ENCODE measurements at places on chromosomes 3 and 15.

GRCh38 chr15:33396475-33396874, 85.7 kb downstream of the RYR3 start:
- no peak for DNase-seq

DNA sequence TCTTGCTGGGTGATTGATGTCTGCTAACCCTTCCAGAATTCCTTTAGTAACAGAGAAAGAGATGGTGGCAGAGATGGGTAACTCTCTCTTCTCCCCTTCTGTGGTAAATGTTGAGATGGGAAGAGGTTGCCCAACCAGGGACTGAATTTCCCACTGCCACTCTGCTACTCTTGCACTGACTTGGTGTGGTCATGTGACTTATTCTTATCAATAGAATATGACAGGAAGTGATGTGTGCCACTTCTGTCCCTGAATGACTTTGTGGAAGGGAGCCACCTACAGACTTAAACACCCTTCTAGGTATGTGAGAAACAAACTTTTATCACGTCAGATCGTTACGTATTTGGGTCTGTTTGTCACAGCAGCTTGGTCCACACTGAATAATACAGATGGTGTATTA, 132.9 kb downstream of the ZNF621 start:
- no peak for DNase-seq

DNA sequence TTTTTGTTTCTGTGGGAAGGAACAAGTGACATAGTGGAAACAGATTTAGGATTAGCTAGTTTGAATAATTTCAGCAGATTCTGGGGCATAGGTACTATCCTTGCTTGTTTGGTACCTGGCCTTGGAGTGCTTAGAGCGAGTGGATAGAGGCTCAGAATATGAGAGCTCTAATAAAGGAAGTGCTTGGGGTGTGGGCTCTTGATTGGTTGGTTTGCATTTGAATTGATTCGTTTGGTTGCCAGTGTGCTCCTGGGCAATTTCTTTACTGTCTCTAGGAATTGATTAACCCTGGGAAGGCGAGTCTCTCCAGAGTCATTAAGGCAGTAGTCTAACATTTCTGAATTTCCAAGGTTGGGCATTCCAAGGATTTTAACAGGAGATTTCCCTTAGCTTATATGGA, 98.0 kb downstream of the DTWD1 start:
- no peak for DNase-seq

GRCh38 chr15:38254051-38254883, 1.6 kb downstream of the SPRED1 start:
- DNase-seq = no peak

DNA sequence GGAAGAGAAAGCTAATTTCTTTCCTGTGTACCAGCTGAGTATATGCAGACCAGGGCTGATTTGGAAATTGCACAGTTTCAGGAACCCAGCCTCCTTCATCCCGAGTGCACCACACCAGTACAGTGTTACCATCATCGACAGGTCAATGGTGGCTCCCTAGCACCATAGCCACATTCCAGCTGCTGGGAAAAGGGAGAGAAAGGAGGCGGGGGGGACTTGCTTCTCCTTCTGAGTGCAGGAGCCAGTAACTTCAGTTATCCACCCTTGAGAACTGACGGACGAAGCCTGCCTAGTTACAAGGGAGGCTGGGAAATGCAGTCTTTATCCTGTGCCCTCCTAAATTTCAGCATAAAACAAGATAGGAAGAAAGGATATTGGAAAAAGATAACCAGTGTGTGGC, 129.7 kb upstream of the PRICKLE2 start:
- no peak for DNase-seq

DNA sequence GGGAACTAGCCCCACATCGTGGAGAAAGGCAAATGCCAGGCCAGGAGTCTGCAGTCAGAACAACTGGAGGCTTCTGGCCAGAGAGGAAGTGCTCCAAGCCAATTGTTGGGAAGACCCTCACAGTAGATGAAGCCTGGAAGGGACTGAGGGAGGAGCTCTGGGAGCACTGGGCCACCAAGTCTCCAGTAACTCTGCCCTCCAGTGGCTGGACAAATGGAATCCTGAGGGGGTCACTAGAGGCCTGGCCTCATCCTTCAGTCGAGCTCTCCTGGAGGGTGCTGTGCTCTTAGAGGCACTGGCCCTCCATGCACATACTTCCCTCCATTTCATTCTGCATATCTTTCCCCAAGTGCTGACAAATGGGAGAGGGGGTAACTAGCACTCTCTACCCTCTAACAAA, 103.0 kb downstream of the MYLK start:
- no peak for DNase-seq

GRCh38 chr3:171505822-171506333, 45.7 kb upstream of the TNIK start:
- no peak for DNase-seq

DNA sequence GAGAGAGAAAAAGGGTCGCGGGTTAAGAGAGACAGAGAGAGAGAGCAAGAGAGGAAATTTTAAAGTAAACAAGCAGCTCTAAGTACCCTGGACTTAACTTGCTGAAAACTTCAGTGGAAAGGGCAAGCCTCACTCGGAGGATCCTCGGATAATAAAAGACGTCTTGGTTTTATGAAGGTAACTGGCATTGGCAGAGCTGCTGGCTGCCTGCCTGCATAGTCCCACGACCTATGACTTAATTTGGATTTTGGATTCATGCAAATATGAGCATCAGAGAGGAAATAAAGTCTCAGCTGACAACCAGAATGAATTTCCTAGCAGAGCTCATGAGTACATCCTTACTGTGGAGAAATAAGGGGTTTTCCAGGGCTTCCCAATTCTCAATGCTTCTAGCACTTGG, 95.1 kb upstream of the PDZRN3 start:
- DNase-seq = no peak

DNA sequence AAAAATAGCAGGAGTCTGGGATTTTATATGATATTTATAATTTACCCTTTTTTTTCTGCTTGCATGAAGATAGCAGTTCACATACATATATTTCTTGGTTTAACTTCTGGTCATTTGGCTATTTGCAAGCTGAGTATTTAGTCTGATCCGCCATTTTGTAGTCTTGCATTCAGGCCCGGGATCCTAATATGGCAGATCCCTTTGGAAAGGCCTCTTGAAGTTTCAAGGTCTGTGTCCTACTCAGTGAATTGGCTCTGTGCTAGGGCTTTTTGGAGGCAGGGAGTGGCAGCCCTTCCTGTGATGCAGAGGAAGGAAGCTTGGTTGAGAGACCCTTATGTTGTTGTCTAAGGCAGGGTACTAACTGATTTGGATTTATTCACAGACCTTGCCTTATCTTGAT, 2.9 kb downstream of the SNRPN start:
- DNase-seq = no peak

GRCh38 chr3:40766396-40766795, 241.6 kb downstream of the ZNF621 start:
- no peak for DNase-seq

GRCh38 chr3:120338517-120338916, 10.6 kb downstream of the LRRC58 start:
- DNase-seq = no peak

DNA sequence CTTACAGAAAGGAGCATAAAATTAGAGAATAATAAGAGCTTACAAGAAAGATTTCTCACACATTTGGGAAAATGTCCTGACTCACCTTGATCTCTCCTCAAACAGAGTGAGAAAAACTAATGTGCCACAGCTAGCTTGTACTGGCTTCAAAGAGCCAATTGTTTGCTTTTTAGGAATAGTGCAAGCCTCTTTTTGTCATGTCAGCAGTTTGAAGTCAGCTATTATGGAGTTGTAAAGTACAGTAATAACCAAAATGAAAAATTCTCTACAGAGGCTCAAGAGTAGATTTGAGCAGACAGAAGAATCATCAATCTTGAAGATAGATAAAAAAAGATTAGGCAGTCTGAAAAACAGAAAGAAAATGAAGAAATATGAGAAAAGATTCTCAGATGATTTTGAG, 313.4 kb upstream of the GPR149 start:
- no peak for DNase-seq

DNA sequence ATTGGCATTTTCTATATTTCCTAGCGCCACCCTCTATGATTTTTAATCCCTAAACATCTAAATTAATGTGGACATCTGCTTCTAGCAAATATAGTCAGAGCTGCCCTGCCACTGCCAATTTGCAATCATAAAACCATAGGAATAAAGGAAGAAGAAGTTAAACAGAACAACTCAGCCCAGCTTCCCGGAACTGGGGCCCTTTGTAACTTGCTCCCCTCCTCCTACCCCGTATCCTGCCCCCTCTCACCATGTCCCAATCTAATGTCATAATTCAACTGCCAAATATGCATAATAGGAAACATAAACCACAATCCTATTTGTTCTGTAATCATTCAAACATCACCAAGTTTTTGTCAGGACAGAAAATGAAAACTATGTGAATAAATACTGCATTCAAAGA, 74.4 kb upstream of the ACP3 start:
- DNase-seq = no peak

Measured in activated CD4-positive, CD25-positive, alpha-beta regulatory T cell treated with anti-CD3 and anti-CD28 coated beads, Interleukin-2, amount 50 U/mL, for 72 hours (primary cell).